ENCODE measurements at places on chromosomes 7 and 10.

DNA sequence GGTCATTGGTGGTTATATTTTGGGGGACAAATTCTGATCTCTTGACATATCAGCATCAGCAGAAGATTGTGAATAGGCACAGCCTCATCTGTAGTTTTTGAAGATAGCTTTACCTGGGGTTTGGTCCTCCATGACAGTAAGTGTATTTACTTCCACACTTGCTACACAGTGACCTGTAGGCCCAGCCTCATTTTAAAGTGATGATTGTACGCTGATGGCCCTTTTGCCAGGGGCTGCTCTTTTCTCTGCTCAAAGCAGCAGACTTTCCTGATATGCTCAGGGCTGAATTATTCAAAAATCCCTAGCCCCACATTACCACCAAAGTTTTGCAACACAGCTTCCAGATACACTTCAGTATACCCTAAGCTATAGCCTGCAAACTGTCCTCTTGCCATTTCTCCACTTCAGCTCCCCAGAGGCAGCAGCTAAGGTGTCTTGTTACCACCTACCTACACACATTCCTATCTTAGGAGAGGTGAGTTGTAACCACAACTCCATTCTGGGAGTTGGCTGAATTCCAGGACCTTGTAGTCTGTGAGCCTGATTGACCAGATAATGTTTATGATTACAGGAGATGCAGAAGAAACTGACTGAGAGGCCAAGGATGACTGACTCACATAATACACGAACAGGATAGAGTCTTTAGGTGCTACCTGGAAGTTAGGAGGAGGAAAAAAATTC lies 6.0 kb downstream of the ASB4 start:
- DNase-seq: peak; percentile 19

DNA sequence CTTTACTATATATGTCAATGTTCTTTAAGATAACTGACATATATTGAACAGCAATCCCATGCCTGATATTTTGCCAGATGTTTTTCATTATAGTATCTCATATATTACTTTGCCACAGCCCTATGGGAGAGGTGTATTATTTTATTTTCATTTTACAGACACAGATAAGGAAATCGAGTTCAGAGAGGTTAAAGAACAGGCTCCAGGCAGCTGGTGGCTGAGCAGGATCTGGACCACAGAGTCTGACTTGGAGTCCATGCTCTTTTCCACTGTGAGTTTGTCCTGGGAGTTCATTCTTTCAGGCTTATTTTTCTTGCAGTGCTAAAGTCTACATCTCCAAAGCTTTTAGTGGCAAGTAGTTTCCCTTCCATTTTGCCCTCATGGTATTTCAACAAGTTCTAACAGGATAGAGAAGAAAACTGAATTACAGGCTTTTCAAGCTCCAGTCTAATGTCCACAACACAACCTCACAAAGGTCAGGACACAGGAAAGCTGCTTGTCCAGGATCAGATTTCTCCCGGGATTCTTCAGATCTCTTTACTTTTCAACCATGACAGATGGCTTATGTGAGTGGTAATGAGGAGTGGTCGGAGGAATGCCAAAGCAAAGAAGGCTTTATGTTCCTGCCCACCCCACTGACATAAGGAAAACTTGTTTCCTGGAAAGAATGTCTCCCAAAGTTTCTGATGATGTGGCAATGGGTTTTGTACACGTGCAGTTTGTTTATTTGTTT lies 13.1 kb upstream of the SLC35B4 start:
- DNase-seq: no peak

DNA sequence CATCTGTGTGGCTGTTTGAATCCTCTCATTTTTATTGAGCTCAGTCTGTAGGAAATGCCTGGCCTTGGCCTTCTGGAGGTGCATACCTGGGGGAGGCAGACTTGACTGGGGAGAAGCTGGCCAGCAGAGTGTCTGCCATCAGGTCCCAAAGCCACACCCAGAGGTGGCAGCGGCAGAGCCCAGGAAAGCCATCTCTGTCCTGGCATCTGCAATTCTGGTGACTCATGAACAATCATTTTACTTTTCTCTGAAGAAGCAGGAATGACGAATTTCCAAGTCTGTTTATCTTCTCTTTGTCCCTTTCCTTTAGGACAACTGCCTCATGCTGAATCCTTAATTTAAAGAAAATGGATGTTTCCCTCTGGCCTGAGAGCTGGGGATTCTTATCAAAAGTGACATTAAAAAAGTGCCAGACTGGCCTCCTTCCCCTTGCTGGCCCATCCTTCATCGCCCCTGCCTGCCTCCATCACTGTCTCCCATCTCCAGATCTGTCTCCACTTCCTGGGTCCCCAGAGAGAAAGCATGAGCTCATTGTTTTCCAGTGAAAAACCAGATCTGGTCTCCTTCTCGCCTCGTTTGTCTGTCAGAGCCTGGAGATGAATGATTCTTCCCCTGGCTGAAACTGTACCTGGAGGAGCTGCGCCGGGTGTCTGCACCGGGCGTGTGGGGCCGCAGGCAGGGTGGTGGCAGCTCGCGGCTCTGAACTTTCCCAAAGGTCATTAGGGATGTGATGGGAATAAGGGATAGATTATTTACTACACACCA lies 124.5 kb downstream of the TMEM178B start:
- no peak for DNase-seq

DNA sequence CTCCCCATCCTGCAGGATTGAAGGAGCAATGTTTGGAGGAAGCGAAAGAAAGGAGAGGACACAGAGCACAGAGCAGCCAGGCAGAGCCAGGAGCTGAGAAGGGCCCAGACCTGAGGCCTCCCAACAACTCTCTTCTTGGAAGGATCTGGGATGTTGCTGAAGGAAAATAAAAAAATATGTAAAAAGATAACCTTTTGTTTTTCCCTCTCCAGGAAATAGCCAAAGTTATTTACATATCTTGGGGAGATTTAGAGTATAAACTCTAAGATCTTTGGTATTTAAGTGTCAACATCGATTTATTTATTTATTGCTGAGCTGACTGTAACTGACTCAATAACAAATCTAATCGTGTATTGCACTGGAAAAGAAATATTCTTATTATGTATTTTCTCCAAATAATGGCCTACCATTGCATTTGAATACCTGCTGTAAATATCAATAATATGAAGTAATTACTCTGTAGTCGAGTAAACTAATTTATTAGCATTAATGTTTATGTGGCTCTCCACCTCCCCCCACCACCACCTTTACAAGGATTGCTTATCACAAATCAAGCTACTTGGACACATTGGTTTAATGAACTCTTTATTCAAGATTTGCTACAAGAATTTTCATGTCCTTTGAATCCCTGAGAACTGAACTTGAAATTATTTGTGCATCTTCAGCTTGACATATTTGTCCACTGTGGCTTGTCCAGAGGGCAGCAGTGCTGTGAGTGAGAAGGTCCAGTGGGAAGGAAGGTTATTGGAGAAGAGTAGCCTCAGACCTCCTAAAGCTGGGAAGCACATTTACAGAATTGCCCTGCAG lies 1.8 kb upstream of the HOXA11 start:
- DNase-seq: no peak

- no peak for DNase-seq
These were observed 283.4 kb upstream of the AOAH start for GRCh38 chr7:37007691-37008090.

- DNase-seq: no peak
These were observed 7.9 kb downstream of the LAT2 start for GRCh38 chr7:74217455-74218342.

DNA sequence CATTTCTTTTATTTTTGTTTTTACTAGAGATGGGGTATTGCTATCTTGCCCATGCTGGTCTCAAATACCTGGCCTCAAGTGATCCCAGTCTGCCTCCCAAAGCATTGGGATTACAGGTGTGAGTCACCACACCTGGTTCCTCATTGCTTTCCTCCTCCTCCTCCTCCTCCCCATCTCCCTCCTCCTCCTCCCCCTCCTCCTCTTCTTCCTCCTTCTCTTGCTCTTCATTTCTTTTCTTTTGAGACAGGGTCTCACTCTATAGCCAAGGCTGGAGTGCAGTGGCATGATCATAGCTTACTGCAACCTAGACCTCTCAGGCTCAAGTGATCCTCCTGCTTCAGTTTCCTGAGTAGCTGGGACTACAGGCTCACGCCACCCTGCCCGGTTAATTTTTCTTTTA lies 22.2 kb downstream of the LRRC20 start:
- DNase-seq: no peak

- no peak for DNase-seq
These were observed 428.5 kb downstream of the RPS24 start for GRCh38 chr10:78462176-78462575.

DNA sequence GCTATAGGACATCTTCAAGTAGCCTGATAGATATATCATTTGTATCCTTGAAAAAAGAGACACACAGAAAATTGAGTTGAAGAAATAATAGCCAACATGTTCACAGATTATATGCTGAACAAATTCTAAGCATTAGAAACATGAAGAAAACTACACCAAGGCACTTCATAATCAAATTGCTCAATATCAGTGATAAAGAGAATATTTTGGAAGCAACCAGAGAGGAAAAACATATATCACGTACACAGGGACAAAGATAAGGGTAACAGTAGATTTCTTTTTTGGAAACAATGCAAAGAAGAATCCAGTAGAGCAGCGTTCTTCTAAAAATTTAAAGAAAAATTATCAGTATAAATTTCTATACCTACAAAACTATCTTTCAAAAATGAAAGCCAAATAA lies 6.0 kb upstream of the FRMD4A start:
- DNase-seq: no peak

- no peak for DNase-seq
These were observed 186.5 kb downstream of the ADK start for GRCh38 chr10:74337330-74338016.

GRCh38 chr7:140923358-140924006 lies 1.2 kb downstream of the BRAF start:
- no peak for DNase-seq

- peak; percentile 7 for DNase-seq
These were observed 19.1 kb downstream of the DOCK1 start for GRCh38 chr10:126924180-126924914.

DNA sequence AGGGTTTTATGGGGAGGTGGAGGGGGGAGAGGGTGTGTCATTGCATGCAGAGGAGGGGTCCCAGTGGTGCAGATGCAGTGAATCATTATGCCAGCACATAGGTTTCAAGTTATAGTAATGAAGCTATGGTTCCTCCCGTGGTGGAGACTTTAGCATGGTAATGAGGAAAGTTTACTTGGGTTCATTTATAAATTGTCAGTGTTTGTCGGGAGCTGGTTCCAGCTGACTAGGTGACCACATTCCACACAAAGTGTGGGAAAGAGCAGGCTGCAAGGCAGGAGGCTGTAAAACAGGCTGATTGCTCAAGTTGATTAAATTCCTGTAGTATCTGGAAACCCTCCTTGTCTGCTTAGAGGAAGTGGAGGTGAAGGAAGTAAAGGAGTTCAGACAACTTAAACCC lies 78.9 kb downstream of the SRI start:
- DNase-seq: no peak

DNA sequence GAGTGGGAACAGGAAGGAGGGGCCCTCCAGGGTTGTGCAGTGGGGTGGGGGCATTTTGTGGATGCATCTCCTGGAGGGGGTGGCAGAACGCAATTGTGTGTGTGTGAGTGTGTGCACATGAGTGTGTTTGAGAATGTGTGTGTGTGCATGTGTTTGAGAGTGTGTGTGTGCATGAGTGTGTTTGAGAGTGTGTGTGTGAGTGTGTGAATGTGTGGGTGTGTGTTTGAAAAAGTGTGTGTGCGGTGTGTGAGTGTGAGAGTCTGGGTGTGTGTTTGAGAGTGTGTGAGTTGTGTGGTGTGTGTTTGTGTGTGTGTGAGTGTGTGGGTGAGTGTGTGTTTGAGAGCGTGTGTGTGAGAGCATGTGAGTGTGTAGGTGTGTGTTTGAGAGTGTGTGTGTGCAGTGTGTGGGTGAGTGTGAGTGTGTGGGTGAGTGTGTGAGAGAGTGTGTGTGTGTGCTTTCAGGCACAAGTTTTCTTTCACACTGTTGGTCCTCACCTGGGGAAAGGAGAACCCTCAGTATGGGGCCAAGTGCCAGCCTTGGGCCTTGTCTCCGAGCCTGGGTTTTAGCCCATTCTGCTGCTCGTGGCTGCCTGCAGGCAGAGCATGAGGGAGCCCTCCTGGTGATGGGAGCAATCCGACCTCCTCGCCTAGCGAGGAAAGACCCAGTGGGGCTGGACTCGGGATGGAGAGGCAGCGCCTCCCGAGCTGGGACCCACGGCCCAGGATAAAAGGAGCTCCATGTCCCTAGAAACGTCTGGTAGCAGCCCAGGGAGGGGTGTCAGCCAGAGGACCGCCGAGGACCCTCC lies 35.6 kb downstream of the CDH23 start:
- no peak for DNase-seq

DNA sequence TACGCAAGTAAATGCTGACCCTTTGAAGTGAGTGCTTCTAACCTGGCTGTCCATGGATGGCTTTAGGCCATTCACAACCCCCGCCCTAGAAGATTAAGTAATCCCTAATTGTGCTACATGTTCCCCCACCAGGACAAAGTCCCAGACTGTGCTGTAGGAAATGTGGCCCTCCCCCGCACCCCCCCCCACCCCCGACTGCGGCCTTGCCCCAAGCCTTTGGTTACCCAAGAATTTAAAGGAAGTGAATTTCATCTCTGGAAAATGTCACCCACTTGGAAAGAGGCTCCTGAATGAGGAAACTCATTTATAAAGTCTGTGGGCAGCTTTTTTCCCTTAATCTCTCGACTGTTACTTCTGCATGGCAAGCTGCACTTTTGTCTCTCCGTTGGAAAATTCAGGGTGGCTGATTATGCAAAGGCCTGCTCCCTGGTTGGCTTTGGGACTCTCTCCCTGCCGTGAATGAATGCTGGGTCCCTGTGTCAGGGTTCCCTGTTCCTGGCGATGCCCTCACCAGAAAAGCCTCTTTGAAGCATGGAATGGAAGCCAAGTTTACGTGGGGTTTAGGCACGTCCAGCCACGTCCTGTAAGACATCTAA lies 31.4 kb upstream of the AQP1 start:
- no peak for DNase-seq

- DNase-seq: no peak
These were observed 158.0 kb downstream of the PAXIP1 start for GRCh38 chr7:154844955-154845354.

DNA sequence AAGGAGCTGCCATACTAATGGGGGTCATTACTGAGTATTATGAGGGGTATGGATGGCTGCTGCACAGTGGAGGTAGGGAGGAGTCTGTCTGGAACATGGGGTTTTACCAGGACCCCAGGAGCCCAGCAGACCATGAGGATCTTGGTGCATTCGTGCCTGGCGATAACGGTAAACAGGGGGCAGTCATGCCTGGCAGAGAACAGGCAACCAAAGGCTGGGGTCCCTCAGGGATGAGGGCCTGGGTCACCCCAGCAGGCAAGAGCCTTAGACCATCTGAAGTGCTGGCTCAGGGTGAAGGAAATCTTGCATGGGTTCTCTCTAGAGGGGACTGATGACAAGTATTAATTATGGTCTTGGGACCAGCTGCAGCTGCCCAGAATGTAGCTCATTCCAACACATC lies 46.1 kb downstream of the MYL10 start:
- DNase-seq: no peak

DNA sequence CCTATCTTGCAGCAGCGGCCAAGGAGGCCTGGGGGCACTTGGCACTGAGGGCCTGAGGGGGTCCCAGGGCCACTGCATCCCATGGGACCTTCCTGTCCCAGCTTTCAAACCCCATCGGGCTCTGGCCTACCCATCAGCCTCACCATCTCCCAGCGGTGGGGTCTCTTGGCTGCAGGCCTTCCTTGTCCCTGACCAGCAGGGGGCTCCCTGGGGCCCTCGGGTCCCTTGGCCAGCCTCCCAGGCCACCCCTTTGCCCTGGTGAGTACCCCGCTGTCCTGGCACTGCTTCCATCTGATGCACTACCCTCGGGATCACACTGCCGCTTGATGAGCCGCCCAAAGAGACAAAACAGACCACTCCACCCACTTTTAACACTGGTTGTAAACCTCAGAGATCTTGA lies 43.5 kb downstream of the YKT6 start:
- DNase-seq: no peak

GRCh38 chr7:91193141-91193540 lies 71.1 kb upstream of the FZD1 start:
- DNase-seq: no peak
